Astrocyte of the spinal cord (primary cell): ENCODE measurements at places on chromosomes 3 and 15.

DNA sequence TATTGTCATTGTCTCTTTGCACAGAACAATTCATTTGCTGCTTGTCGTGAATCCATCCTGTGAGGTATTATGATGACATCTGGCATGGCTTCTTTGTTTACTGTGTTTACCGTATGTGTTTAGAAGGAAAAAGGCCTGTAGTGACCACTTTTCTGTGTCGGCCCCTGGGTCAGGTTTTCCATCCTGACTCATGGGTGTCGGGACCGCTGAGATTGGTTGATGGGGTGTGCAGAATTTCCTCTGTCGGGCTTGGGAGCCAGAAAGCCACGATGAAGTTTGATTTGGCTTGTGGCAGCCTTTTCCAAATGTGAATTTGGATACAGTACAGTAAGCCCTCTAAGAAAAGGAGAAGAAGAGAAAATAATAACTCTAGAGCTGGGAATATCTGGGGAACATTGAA lies 113.5 kb downstream of the FNDC3B start:
- DNase-seq, result no peak

DNA sequence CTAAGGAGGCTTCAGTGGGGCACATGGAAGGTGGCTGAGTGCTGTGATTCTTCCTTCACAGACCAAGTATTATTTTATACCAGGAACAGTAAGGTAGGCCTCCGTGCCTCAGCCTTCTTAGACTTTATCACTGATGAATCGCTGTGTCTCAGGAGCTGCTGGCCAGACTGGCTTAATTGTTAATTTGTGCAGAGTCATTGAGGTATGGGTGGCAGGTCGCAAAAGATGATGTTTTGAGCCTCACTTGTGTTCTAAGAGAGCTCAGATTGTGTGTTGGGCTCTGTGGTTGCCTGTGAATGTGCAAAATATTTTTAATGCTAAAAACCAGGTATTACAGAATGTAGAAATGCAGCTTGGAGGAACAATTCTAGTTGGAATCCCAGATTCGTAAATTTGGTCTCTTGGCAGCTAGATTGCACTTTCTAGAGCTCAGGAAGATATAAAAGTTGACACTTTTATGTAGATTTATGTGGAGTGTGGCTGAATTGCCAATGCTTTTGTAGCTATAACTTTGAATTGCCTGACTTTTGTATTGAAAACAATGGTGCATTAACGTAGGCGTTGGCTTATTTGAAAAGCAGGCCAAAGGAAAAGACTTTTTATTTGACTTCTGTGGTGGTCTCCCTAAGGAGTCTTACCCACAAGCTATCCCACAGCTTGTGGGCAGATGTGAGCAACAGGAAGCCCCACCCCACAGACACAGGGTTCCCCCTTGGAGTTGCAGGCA lies 53.4 kb downstream of the LARS2 start:
- peak; percentile 17 for DNase-seq

DNA sequence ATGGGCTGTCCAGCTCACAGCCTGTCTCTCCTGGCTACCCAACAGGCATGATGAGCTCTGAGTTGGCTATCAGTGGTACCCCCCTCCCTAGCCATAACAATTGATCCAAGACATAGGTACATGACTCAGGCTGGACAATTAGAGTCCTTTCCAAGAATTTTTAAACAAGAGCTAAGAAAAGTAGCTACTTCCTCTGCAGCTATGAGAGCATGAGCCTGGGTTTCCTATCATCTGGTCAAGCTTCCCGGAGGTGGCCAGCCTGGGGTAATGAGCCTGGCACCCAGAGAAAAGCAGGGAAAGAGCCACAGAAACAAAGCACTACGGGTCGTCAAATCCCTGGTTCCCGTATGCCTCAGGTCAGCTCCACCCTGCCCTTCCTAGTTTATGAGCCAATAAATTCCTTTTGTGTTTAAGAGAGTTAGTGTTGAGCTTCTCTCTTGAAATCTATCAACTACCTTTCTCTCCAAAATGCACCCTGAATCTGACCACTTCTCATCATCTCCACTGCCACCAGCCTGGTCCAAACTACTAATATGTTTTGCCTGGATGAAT lies 2.3 kb upstream of the SLC51B start:
- no peak for DNase-seq

DNA sequence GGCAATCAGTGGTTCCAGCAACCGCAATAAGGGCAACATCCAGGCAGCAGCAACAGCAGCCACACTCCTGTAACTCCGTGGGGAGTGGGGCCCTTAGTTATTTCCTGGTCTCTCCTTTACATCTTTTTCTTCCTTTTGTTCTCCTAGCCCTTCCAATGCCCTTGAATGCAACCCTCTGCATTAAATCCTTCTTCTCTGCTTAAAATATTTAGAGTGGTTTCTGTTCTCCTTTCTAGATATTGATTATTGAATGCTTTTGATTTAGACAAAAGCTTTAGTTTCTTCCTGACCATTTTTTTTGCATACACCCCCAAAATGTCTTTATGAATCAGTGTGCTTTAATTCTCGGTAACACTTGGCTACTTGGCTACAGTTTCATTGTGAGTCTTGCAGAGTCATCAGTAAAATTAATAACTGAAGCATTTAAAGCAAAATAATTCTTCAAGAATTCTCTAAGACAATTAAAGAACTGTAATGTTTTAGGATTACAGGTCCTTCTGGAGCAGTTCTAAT lies 586.1 kb downstream of the MECOM start:
- no peak for DNase-seq

DNA sequence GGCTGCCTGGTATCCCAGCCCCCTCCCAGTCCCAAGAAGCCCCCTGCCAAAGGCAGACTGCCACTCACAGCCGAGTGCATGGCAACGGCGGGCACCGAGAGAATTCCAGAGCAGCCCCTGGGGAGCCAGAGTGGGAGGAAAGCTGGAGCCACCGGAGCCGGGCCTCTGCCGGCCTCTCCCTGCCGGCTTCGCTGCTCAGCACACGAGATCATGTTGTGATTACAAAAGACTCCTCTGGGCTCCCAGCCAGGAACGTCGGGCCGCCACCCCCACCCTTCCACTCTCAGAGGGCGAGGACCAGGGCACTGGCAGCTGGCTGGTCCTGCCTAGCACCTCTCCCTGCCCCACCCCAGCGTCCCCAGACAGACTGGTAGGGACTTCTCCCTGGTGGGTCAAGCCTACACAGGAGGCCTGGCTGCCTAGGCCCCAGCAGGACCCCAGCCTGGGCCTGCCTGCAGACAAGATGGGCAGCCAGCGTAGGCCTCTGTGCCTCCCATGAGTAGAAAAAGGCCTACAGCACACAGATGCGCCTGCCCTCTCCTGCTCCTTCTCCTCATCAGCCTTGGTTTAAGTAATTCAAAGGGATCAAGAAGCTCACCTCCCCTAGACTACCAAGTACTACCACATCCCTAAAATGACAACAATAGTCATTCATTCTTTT lies at the start of gene CCDC9B:
Gene CCDC9B, minus strand, starts transcription at position 200 of the 661 bp plus-strand sequence. Its CDS starts 120 bp downstream, at position 80.
- DNase-seq, result peak; percentile 83

GRCh38 chr15:45903283-45903682 lies 268.5 kb downstream of the SQOR start:
- no peak for DNase-seq

DNA sequence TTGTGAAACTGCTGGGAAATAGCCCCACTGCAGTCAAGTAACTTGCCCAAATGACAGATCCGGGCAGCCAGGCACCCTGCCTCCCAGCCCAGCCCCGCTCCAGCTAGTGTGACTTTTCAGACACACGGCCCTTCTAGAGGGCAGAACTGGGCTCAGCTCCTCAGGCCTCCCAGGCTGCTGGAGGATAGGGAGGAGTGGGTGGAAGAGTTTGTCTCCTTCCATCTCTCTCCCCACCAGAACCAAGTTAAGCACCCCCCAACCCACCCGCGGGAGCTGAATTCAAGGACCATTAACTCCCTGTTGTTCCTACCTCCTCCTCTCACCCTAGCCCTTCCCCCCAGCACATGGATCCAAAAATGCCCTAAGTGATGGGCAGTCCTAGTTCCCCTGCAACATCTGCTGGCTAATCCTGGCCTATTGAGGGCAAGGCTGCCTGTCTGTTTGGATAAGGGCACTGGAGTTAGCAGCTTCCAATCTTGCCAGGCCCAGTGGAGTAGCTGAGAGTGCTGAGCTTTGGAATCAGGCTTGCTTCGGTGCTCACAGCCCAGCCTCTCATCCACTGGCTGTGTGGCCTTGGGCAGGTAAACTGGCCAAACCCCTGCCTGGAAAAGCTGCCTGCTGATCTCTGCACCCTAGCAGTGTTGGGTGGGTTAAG lies 3.1 kb downstream of the CCDC33 start:
- DNase-seq, result no peak

DNA sequence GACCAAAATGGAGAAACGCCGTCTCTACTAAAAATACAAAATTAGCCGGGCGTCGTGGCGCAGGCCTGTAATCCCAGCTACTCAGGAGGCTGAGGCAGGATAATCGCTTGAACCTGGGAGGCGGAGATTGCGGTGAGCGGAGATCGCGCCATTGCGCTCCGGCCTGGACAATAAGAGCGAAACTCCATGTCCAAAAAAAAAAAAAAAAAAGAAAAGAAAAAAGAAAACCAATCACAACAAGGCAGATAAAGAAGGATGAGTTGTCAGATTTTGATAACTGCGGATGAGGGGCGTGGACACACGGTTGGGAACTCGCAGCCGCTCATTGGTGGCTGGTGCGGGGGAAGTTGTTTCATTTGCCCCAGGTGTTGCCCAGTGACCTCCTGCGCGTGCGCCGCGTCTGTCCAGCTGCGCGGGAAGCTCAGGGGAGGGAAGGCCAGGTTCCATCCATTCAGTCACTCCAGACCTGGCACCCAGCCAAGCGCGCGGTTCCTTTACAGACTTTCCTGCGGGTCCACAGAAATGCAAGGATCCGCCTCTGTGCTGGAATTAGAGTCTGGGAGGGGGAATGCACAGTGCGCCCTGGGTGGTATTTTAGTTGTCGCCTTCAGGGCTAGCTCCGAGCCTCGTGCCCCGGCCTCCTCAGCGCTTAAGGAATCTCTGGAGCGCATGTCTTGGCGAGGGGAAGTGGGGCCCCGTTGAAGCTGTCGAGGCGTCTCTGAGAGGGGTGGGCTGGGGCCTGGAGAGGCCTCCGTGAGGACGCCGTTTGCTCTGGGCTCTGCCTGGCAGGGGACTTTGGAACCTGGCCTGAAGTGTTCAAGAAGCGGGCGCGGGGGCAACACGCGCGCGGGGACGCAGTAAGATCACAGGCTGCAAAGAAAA lies 708 bp upstream of the GCHFR start:
- peak; percentile 52 for DNase-seq

- DNase-seq, result no peak
Observed at GRCh38 chr3:194637541-194638400, 4.6 kb upstream of the TMEM44 start.

DNA sequence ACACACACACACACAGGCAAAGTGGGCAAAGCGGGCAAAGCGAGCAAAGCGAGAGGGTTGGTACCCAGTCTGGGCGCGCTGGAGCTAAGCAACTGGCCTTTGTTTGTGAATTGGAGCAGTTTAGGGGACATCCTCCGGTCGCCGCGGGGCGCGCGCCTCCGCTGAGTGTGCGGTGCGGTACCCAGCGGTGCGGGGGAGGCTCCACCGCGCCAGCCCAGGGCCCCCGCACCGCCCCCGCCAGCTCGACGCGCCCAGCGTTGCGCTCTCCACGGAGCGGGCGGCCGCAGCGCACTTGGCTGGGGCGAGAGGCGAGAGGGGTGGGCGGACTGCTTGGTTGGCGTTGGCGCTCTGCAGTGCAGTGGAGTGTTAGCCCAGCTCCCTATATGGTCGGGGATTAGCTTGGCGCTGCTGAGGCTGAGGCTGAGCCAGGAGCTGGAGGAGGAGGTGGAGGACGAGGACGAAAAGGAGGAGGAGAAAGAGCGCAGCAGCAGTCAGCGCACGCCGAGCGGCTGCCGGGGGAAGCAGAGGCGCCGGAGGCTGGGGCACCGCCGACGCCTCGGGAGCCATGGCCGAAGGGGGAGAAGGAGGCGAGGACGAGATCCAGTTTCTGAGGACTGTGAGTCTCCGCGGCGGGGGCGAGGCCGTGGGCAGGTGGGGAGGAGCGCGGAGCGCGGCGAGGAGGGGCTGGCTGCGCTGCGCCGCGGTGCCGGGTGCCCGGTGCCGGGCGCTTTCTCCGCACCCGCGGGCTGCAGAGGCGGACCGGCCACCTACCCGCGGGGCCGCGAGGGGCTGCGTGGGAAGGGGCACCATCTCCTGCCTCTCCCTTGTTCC lies at the start of gene RYR3:
Gene RYR3, plus strand, starts transcription at position 487 of the 831 bp plus-strand sequence. Its CDS starts 79 bp downstream, at position 566.
- DNase-seq, result peak; percentile 22

GRCh38 chr3:134249296-134249841 lies 1.3 kb downstream of the RYK start:
- peak; percentile 22 for DNase-seq
